ENCODE measurements at places on chromosomes 11 and 22.

DNA sequence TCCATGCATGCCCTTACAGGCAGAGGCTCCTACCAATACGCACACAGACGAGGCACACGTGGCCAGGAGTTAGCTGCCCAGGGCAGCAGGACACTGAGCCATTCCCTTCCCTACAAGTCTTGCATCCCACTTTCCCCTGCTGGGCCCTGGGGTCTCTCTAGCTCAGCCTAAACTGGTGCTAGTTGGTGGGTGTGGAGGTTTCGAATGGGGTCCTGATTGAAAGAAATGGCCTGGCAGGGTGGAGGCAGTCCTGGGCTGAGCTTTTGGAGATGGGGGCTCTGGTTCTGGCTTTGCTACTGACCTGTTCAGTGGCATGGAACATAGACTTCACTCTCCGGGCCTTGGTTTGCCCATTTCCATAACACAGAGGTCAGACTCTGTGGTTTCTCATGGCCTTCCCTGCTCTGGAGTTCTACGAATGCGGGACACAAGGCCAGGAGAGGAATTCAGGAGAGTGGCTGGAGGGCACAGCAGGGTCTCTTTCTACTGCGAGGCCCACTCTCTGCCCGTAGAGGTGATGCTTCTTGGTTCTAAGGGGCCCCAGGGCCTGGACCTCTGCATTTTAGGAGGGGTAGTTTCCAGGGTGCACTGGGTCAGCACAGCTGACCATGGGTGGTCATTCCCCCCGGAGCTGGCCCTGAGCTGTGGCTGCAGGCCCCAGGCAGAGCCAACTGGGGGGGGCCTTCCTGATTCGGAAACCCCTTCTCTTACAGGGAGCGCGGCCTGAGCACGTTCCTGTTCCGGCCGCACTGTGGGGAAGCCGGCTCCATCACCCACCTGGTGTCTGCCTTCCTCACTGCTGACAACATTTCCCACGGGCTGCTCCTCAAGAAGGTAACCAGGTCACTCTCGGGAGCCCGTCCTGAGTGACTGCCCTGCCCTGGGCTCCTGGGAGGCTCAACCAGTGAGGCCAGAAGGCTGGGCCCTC is 40.0 kb downstream of the RNF141 start:
- no peak for DNase-seq

- no peak for DNase-seq
Observed at GRCh38 chr22:44049486-44050231, 25.6 kb downstream of the PARVB start.

GRCh38 chr11:993632-994167 is 42.8 kb downstream of the MUC6 start:
- DNase-seq, result no peak

DNA sequence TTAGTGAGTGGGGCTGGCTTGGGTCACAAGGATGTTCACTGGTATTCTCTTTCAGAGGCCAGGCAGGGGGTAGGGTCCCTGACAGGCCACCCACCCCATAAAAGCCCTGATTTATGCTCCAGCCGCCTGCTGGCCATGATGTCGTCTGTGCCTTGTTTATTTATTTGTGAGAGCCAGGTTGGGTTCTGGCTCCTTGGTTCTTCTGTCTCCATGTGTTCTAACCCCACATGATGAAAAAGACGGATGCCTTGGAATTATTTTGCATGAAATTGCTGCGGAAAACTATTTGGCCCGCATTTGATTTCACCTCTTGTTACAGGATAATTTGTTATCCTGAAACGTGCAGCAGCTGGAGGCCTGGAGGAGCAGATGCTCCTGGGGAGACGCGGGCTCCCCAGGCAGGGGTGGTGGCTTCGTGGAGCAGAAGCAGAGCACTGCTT is 46.3 kb upstream of the WNT11 start:
- DNase-seq, result no peak

- no peak for DNase-seq
Observed at GRCh38 chr11:79482800-79483199, 42.0 kb upstream of the TENM4 start.

DNA sequence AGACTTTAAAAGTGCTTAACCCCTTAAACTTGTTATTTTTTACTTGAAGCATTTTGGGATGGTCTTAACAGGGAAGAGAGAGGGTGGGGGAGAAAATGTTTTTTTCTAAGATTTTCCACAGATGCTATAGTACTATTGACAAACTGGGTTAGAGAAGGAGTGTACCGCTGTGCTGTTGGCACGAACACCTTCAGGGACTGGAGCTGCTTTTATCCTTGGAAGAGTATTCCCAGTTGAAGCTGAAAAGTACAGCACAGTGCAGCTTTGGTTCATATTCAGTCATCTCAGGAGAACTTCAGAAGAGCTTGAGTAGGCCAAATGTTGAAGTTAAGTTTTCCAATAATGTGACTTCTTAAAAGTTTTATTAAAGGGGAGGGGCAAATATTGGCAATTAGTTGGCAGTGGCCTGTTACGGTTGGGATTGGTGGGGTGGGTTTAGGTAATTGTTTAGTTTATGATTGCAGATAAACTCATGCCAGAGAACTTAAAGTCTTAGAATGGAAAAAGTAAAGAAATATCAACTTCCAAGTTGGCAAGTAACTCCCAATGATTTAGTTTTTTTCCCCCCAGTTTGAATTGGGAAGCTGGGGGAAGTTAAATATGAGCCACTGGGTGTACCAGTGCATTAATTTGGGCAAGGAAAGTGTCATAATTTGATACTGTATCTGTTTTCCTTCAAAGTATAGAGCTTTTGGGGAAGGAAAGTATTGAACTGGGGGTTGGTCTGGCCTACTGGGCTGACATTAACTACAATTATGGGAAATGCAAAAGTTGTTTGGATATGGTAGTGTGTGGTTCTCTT is 2.8 kb downstream of the MALAT1 start:
- DNase-seq, result no peak

- no peak for DNase-seq
Observed at GRCh38 chr22:37049224-37049623, 2.3 kb upstream of the KCTD17 start.

- DNase-seq, result no peak
Observed at GRCh38 chr11:66478729-66479393, 1.4 kb upstream of the DPP3 start.

DNA sequence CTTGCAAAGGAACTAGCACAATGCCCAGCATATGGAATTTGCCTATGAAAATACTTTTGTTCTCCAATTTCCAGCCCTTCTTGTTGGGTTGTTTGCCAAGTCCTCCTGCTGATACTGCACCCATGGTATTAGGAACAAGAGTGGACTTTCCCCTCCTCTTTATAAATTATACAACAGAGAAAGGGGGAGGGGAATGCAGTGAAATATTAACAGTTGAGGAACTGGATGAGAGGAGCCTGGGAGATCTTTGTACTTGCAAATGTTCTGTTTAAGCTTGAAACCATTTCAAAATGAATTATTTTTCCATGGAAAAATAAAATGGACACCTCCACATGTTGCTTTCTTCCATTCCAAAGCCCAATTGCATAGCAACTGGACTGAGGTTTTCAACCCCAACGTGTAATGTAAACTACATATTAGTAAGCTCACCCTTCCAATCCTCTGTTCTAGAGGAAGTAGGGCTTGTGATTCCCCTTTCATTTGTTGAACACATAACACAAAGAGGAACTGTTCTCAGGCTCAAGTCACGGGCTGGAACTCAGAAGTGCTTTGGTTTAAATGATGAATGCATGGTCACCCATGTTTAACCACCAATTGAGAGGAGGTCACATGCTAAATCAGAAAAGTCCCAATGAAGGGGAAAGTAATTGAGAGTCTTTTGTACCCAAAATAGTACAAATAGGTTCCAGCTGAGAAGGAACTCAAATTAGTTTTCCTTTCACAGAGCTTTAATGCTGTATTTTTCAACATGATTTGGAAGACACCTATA is 66.2 kb upstream of the ZC3H12C start:
- DNase-seq, result no peak

- DNase-seq, result no peak
Observed at GRCh38 chr22:32237906-32238305, 17.2 kb downstream of the SLC5A4 start.

- no peak for DNase-seq
Observed at GRCh38 chr11:33869481-33870422, 22.1 kb downstream of the LMO2 start.

- no peak for DNase-seq
Observed at GRCh38 chr22:35276019-35276418, 18.7 kb downstream of the HMGXB4 start.

DNA sequence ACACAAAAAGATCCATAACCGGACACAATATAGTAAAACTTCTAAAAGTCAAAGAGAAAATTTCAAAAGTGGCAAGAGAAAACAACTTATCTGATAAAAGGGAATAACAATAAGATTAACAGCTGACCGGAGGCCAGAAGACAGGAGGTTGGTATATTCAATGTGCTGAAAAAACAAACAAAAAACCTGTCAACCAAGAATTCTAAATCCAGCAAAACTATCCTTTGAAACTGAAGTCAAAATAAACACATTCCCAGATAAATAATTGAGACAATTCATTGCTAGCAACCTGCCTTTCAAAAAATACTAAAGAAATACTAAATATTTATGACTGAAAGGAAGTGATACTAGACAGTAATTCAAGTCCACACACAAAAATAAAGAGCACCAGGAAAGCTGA is 101.3 kb downstream of the RELT start:
- no peak for DNase-seq

DNA sequence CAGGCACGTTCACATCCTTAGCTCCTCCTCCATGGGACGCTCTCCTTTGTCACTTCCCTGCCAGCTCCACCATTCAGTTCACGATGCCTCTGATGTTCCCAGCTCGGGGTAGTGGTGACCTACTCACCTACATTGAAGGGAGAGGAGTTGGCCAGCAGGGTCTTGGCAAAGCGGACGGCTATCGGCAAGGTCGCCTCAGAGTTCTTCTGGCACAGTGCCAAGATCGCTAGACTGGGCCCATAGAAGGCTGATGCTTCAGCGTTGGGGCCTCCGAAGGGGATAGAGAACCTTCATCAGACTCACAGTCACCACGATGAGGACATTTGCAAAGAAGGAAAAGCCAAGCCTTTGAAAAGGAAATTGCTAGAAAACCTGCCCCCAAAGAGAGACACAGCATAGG is 3.0 kb downstream of the CBLIF start:
- no peak for DNase-seq

DNA sequence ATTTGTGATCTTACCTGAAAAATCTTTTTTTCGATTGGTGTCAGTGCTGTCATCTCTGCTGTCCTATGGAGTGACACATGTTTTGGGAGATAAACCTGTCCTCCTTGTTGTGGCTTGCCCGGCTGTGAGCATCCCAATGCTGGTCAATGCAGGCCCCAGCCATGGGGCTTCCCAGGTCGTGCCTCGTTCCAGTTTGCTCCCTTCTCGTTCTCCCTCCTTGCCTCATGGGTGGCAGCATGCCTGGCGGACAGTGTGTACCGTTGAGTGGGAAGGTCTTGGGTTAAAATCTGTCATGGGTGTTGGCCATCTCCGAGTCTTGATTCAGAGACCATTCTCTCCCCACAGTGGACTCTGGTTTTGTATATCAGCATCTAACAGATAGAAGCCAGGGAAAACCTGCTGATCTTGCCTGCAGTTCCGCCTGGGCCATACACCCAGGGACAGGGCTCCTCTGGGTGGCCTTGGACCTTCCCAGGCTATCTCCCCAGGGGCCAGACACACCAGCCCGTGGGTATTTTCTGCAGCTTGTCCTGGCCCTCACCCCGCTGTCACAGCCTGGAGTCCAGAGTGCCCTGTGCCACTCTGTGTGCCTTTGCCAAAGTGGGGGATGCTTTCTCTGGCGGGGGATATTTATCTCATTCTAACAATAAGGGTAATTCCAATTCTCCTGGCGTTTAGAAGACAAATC is 208.1 kb downstream of the TBC1D22A start:
- no peak for DNase-seq

- no peak for DNase-seq
Observed at GRCh38 chr11:1719781-1720180, 22.8 kb downstream of the KRTAP5-6 start.

DNA sequence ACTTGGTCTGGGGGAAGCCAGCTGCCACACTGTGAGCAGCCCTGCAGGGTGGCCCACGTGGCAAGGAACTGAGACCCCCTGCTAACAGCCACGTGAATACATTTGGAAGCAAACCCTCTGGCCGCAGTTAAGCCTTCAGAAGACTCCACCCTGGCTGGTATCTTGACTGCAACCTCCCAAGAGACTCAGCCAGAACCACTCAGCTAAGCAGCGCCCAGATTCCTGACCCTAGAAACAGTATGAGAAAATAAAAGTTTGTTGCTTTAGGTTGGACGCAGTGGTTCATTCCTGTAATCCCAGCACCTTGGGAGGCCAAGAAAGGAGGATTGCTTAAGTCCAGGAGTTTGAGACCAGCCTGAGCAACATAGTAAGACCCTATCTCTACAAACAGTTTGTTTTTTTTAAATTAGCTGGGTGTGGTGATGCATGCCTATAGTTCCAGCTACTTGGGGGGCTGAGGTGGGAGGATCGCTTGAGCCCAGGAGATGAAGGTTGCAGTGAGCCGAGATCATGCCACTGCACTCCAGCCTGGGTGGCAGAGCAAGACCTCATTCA is 8.7 kb downstream of the ZMAT5 start:
- no peak for DNase-seq

DNA sequence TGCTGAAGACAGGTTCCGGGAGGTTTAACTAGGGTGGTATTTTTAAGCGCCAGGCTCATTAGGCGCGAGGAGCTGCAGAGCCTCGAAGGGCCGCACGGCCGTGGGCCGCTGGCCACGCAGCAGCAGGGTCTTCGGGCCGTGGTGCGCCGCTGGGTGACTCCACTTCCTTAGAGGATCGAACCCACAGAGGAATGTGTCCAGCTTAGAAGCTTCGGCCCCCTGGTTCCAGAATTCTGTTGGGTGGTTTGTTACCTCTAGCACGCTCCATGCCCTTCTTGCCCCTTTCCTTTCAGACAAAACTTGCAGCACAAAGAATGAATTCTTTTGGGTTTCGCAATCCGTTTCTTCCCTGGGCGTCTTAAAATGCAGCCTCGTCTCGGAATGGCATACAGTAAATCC is 773 bp upstream of the PATL1 start:
- DNase-seq, result no peak

DNA sequence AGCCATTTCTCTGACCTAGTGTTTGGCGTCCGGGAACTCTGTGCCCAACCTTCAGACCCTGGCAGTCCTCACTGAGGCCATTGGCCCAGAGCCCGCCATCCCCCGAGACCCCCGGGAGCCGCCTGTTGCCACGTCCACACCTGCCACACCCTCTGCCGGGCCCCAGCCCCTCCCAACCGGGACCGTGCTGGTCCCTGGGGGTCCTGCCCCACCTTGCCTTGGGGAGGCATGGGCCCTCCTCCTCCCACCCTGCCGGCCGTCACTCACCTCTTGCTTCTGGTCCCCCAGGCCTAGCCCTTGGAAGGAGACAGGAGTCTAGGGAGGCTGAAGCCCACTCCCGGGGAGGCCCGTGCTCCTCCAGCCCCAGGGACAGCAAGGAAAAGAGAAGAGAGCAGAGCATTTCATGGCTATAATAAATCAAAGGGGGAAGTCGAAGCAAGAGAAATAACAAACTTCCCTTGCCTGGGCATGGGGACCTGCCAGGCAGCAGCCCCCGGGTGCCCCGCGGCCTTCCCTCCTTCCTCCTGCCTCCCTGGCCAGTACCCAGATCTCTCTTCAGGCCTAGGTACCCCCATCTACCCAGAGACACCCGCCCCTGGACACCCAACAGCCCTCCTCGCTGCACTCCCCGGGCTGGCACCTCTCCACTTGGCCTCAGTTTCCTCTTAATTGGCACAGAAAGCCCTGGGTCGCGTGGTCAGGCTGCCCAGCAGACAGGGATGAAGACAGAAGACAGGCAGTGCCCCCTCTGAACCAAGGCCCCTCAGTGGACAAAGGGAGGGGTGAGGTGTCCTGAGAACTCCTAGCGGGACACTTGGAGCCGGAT is 13.0 kb upstream of the SLC39A13 start:
- no peak for DNase-seq
